ENCODE measurements at places on chromosomes 5 and 9. TPM values are rescaled to one million over a fixed set of nuclear protein-coding genes. Genes with fewer than 3 reads are reported as not detected.

The GFRA3 gene
- polyA plus RNA-seq = 3.3 TPM

The C5orf63 gene
- 1.2 TPM for polyA plus RNA-seq

The ZNF483 gene
- 0.94 TPM for polyA plus RNA-seq

The ARSI gene
- 4.8 TPM for polyA plus RNA-seq

The CNTFR gene
- polyA plus RNA-seq = 11.5 TPM

The STK10 gene
- polyA plus RNA-seq = 10.6 TPM

The SIT1 gene
- 0.60 TPM for polyA plus RNA-seq

The EFCAB9 gene
- not detected for polyA plus RNA-seq

The TLX3 gene
- polyA plus RNA-seq = 0.16 TPM

The PCDH12 gene
- polyA plus RNA-seq = 2.5 TPM

The IL9 gene
- not detected for polyA plus RNA-seq

The PCDHA12 gene
- polyA plus RNA-seq = 0.03 TPM

GRCh38 chr5:132275367-132276220 is 18.1 kb downstream of the PDLIM4 start:
- DNase-seq = no peak

GRCh38 chr5:163908253-163908652 is 402.8 kb downstream of the MAT2B start:
- no peak for DNase-seq

- peak; percentile 25 for DNase-seq
Observed at GRCh38 chr9:8895861-8896224, 1096.3 kb upstream of the DMAC1 start.

DNA sequence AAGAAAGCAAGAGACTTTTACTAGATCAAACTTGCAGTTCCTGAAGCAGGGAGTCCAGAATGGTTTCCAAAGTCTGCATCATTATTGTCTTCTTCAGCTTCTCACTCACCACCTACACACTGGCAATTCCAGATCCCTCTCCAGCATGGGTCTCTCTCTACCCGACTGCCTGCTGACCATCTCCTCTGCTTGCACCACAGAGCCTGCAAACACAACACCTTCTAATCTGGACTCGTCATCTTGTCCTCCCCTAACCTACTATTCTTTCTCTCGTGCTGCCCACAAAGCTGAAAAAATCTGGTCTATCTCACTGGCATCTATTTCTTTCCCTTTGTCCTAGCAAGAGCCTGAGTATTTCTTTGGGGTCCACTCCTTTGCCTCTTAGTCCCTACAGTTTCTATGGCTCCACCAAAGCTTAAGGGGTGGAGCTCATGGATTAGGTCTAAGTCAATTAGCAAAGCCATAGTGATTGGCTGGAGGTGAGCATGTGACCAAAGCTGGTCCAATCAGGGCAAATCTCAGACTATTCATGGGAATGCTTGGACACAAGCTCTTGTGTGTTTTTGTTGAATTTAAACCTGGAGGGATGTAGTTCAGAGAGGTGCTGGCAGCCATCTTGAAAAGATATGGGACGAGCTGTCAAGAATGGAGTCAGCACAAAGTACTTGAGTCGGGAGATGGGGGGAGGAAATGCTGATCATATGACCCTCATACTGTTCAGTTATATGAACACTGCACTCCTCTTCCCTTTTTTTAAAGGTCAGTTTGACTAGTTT is 63.5 kb downstream of the GALNT12 start:
- DNase-seq = no peak

DNA sequence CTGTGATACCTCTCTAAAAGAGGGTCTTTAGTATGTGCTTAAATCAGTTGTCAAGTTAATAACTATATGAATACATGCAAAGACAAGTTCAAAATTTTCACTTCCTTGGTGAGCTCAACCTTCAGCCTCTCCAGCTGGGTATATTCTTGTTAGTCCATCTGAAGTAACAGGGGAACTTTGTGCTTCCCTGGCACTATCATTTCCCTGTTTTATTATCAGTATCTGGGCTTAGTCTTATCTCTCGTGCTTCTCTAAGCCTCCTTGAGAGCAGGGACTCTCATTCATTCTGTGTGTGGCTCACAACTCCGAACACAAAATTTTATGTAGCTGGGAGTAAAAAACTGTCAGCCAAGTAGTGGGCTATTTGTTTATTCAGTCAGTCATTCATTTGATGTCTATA is 175.9 kb upstream of the MAP3K1 start:
- DNase-seq = no peak

DNA sequence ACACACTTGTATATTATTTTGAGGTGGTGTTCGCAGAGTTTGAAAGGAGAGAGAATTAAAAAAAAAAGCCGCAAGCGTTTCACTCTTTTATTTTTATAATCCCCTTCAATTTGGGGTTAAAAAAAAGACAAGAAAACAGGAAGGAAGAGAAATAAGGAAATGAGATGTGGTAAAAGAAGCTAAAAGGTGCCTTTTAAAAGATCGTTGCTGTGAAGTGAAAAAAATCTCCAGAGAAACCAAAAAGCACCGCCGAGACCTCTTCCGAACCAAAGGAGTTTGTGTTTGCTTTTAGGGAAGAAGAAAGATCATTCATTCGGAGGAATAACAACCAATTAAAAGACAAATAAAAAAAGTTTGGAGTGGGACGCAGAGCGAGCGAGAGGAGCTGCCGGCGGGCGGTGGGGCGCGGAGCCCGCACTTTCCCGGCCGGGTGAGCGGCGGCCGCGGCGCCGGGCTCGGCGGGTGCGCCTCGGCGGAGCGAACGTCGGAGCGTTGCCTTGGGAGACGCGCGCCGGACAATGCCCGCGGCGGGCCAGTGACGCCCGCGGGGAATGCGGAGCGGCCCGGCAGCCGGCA is 355 bp downstream of the TLE4 start:
- no peak for DNase-seq

DNA sequence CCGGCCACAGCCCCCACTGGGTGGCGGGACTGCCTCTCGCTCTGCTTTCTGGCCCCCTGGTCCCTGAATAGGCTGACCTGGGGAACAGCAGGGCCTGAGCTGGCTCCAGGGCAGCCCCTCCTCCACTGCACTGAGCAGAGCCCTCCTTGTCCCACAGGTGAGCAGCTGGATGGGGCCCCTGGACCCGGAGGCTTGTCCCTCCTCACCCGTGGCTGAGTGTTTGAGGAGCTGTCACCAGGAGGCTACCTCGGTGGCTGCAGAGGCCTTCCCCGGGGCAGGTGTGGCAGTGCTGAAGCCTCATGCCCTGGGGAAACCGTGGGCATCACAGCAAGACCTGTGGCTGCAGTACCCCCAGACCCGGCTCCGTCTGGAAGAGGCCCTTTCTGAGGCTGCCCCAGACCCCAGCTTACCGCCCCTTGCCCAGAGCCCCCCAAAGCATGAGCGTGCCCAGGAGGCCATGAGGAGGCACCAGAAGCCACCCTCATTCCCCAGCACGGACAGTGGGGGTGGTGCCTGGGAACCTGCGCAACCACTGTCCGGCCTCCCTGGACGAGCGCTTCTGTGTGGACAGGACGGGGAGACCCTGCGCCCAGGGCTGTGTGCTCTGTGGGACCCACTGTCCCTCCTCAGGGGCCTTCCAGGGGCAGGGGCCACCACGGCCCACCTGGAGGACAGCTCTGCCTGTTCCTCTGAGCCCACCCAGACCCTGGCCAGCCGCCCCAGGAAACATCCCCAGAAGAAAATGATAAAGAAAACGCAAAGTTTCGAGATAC is 28.5 kb upstream of the LRRC14B start:
- DNase-seq = no peak

DNA sequence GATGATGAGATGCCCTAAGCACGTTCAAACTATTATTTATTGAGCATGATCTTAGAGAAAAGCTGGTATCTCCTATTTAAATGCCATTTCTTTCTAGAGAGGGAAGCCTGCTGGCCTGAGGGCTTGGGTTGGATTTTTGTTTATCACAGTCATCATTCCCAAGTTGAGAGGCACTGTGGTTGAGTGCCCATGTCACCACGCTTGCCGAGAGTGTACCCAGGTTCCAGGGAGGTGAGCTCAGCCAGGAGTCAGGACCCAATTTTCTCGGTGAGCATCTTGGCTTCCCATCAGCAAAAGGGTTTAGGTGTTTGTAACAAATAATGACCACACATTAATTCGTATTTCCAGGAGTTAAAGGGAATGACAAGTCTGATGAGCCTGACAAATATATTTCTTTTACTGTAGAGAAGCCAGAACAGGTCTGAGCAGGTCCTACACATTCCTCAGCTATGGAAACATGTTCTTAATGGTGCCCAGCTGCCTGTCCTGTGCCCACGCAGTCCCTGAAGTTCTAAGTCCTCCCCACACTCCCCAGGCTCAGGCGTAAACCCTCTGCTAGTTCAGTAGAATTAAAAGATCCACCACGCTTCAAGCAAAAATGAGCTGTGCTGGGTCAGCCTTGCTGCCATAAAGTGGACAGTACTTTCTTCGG is 258.9 kb upstream of the IRX2 start:
- no peak for DNase-seq

DNA sequence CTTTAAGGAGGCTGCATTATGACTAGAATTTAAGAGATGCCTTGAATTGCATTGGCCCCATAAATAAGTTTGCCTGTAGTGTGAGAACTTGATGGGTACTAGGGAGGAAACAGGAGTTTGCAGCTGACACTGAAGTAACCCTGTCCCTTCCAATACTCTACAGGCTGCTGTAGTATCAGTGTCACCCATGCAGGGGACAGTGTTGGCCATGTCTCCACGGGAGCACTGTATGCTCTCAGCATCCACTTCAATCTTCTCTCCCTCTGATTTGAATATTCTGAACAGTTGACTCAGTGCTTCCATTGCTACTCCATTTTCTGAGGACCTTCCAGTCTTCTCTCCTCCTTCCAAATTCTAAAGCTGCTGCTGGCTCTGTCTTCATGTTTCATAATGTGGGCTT is 11.4 kb upstream of the IFNA14 start:
- no peak for DNase-seq

DNA sequence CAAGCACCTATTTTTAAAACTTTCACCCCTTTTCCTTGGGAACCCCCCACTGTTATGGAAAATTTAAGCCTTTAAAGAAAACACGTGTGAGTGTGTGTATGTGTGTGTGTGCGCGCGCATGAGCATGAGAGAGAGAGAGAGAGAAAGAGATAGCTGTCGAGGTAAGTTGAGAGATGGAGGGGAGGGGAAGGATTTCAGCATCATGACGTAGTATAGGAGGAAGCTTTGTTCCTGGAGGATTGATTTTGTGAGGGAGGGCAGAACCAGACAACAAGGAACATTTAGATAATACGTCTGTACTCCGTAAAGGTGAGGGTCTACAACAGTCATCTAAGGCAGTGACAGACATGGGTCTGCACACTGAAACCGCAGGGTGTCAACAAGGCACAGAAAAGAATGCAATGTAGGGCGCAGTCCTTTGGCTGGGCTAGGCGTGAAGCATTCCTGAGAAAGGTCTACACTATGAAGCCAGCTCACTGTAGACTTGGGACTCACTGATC is 227.7 kb downstream of the SMARCA2 start:
- no peak for DNase-seq

DNA sequence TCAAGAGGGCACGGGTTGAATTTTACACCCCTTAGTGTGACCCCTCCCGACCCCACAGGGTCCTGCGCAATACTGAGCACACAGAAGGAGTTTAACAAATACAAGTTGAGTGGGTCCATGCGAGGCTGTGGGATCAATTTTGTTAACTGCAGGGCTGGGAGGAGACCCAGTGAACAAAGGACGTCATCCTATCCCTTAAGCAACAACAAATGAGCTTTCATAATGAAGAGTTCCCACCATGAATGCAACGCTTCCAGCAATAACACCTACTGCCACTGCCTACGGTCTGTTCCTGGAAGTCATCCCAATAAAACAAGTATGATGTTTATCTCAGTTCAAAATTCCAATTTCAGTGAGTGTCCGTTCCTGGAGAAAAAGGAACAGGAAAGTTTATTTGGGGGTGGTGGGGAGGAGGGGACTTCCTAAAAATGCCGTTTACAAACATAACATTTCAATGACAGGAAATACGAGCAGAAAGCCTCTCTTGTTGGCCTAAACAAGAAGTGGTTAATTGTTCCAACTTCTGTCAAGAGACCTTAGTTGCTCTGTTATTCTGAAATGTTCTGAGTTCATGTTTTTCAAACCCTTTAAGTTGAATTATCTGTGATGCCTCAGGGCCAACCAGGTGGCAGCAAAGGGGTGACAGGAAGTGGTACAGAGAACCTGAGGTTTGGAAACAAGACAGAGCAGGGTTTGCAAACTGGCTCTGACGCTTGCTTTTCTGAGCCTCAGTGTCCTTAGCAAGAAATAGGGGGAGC is 65.8 kb upstream of the PLPP6 start:
- no peak for DNase-seq

DNA sequence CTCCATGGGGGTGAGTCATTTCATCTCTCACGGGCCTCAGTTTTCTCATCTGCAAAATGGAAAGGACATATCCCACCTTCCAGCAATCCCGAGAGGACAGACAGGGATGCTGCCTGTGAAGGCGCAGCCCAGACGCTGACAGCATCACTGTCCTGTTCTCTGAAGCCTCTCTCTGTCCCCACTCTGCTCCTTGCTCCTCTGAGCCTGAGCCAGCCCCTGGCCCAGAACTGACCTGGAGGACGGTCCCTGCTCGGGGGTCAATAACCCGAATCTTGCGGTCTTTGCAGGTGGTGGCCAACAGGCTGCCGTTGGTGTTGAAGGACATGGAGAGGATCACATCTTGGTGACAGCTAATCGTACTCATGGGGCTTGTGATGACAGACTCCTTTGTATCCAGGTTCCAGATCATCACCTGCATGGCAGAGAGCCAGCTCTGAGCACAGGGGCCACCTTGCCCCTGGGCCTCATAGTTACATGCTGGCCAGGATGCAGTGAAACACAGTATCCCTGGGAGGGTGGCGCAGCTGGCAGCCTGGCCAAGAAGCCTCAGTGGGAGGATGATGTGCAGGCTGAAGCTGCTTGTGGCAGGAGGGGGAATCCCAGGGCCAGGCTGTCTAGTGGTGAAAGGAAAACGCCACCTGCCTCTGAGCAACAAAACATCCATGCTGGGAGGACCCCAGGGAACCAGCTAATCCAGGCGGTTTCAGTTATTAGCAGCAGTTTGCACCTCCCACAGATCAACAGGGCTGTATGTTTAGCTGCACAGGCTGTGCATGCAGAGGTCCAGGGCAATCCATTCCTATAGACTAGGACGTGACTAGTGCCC is 14.0 kb upstream of the TRIM14 start:
- DNase-seq = no peak

DNA sequence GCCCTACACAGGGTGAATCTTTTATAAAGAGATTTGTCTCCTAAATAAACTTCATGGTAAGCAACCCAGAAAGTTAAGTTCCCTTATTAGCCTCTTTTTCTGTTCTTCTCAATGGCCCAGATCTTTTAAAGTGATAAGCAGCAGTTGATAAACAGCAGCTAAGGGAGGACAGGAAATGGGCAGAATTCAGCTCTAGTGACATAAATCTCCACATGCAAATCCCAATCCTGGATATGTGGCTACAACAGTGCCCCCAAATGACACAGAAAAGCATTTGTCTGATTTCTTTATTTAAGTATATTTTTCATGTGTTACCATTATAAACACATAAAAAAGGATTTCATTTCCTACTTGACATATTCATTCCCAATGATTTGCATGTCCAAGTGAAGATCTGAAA is 199.0 kb downstream of the DTWD2 start:
- DNase-seq = no peak

Data from urinary bladder (tissue), 4 donors.